ENCODE measurements at places on chromosomes 11 and 22.

- DNase-seq = no peak
These were observed 134.3 kb upstream of the C11orf58 start for GRCh38 chr11:16603890-16604793.

GRCh38 chr11:75087319-75088305, 9.1 kb downstream of the OR2AT4 start:
- no peak for DNase-seq

GRCh38 chr11:125132596-125132995, 21.2 kb upstream of the TMEM218 start:
- no peak for DNase-seq

- no peak for DNase-seq
These were observed 15.4 kb downstream of the PRSS23 start for GRCh38 chr11:86815726-86816125.

- DNase-seq = no peak
These were observed at the start of gene PDGFB for GRCh38 chr22:39244496-39245129. Gene PDGFB (minus strand): TSS chr22:39244982. CDS start chr22:39243963, 1,019 bp downstream.

DNA sequence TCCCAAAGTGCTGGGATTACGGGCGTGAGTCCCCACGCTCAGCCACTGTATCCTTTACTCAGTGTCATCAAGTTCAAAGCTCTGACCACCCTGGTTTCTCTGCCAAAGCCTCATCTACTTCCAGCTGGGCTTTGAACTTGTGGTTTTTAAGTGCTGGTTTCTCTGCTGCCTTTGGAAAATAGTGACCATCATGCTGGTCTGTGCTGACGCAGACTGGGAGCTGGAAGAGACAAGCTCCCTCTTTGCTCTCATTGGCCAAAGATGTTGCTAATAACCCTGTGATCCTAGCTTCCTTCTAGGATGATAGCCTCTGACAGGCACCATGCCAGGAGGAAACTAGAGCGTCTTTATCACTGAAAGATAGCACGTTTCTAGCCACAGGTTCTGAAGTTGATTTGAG, 62.4 kb downstream of the ALX4 start:
- DNase-seq = no peak

DNA sequence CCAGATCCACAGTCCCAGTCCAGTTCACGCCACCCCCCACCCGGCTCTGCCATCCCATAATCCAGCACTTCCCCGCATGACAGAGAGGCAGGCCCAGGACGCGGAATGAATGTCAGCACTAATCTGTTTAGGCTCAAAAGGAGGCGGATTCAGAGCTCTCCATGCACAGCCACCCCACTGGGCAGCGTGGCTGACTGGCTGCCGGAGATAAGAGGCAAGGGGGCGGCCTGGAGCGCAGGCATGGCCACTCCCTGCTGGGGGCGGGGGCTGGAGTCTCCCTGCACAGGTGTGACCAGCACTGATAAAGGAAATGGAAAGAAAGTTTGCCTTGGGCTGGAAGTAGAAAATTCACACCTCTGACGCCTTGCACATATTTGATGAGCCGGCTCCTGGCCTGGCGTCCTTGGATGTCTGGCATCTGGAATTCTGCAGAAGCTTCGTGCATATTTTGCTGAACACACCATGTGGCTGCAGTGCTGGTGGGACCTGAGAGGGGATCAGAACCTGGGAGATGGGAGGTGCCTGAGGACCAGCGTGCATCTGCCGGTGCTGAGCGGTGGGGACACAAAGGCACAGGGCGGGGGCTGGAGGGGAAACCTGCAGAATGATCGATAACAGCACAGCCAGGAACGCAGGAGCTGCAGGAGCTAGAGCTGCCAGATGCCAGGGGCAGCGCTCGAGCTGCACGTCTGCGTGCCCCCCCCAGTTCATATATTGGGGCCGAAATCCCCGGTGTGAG, 344.4 kb downstream of the CTTN start:
- DNase-seq = no peak

- DNase-seq = no peak
These were observed 6.0 kb downstream of the OR2AT4 start for GRCh38 chr11:75090671-75091177.
